ENCODE measurements at places on chromosomes 6 and 20. TPM values are rescaled to one million over a fixed set of nuclear protein-coding genes. Genes with fewer than 3 reads are reported as not detected.

- no peak for DNase-seq
These were observed 215.5 kb upstream of the MCHR2 start for GRCh38 chr6:100209323-100210136.

The LAMA4 gene
- total RNA-seq = 7.7 TPM

The LY6G6C gene
- not detected for total RNA-seq

DNA sequence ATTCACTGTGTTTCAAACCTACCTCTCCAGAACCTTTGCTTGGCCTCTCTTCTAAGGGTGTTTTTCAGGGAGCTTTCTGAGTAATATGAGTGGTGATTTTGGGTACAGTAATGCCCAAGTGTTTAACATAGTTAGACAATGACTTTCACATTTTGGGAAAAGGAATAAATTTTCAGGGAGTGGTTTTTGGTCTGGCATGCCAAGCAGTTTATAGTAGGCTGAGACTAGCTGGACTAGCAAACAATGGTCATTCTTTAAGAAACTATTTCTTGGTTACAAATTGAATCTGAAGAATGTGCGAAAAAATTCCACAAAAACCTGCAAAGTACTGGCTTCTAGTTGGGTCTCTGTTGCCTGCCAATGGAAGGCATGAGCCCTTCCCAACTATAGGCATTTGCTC, 15.4 kb downstream of the FNDC1 start:
- DNase-seq = peak; percentile 50

The DNMT3B gene
- total RNA-seq = 6.8 TPM

The SF3B5 gene
- 311 TPM for total RNA-seq

- DNase-seq = no peak
These were observed 444.4 kb downstream of the HDGFL1 start for GRCh38 chr6:23013776-23014175.
